Vagina (tissue), 2 donors: ENCODE measurements at places on chromosomes 2 and 18. TPM values are rescaled to one million over a fixed set of nuclear protein-coding genes. Genes with fewer than 3 reads are reported as not detected.

GRCh38 chr18:50697509-50697908, 122.3 kb downstream of the MRO start:
- H3K27me3 ChIP-seq, result no peaks in the 10 kb centered on the region
- H3K36me3 ChIP-seq, result no peaks in the 10 kb centered on the region
- no peaks in the 10 kb centered on the region for H3K4me1 ChIP-seq
- no peak for DNase-seq
- no peak overlapping the region for H3K27ac ChIP-seq

DNA sequence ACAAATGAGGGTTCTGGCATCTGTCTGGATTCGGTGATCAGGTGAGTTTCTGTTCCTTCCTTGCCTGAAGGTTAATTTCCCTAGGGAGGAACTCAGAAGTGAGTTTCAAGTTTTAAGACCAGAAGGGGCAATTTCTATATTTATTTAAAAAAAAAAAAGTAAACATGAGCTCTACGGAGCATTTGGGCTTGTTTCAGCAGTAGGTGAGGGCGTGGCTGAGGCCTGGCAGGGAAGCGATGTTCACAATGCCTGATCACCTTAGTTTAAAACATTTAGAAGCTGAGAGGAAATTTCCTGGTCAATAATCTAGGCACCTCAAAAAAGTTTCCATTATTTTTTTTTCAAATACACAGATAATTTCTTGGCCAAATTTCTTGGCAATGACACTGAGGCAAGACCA, 629.1 kb downstream of the DPP10 start:
- no peak overlapping the region for H3K4me3 ChIP-seq
- no peak overlapping the region for H3K27ac ChIP-seq
- no peaks in the 10 kb centered on the region for H3K27me3 ChIP-seq
- DNase-seq, result no peak

- no peaks in the 10 kb centered on the region for H3K27me3 ChIP-seq
- H3K27ac ChIP-seq, result no peak overlapping the region
- H3K36me3 ChIP-seq, result no peaks in the 10 kb centered on the region
- H3K4me1 ChIP-seq, result peaks cover 19% of the 10 kb centered on the region
Observed at GRCh38 chr2:86747711-86748639, 27.9 kb downstream of the RMND5A start.

CFAP65 gene
- total RNA-seq, result not detected

DNA sequence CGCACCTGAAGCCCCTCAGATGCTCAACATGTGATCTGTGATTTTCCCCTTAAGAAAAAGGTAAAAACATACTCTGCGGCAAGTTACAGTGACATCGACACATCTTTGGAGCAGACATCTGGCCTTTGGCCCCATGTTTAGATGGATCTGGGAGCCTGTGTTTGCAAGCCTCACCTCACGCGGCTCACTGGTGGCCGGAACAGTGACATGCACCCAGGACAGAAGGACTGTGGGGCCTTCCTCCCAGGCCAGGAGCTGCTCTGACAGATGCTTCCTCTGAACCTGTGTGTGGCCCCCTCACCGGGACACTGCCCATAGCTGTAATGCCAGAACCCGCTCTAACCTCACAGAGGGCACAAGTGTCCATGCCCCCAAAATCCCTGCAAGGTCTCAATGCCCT, 13.1 kb downstream of the PASK start:
- no peaks in the 10 kb centered on the region for H3K27me3 ChIP-seq
- H3K36me3 ChIP-seq, result no peaks in the 10 kb centered on the region
- no peak overlapping the region for H3K27ac ChIP-seq

GRCh38 chr18:55651236-55651635, 63.2 kb upstream of the TCF4 start:
- no peaks in the 10 kb centered on the region for H3K4me1 ChIP-seq
- H3K27ac ChIP-seq, result no peak overlapping the region
- no peak overlapping the region for H3K4me3 ChIP-seq
- DNase-seq, result no peak
- H3K36me3 ChIP-seq, result no peaks in the 10 kb centered on the region

FOXI3 gene
- total RNA-seq, result not detected

FBXO48 gene
- 1.2 TPM for total RNA-seq

GRCh38 chr2:1798115-1798784, 53.9 kb upstream of the PXDN start:
- H3K4me3 ChIP-seq, result no peak overlapping the region
- no peak for DNase-seq
- H3K4me1 ChIP-seq, result no peaks in the 10 kb centered on the region
- no peak overlapping the region for H3K27ac ChIP-seq
